ENCODE measurements at places on chromosomes 12 and 14. TPM values are rescaled to one million over a fixed set of nuclear protein-coding genes. Genes with fewer than 3 reads are reported as not detected.

CEBPE gene
- total RNA-seq, result not detected

CLEC1B gene
- total RNA-seq, result not detected

TMX1 gene
- 30.0 TPM for total RNA-seq

- no peak for DNase-seq
Observed at GRCh38 chr12:48712209-48712608, 4.3 kb downstream of the CCNT1 start.

DNA sequence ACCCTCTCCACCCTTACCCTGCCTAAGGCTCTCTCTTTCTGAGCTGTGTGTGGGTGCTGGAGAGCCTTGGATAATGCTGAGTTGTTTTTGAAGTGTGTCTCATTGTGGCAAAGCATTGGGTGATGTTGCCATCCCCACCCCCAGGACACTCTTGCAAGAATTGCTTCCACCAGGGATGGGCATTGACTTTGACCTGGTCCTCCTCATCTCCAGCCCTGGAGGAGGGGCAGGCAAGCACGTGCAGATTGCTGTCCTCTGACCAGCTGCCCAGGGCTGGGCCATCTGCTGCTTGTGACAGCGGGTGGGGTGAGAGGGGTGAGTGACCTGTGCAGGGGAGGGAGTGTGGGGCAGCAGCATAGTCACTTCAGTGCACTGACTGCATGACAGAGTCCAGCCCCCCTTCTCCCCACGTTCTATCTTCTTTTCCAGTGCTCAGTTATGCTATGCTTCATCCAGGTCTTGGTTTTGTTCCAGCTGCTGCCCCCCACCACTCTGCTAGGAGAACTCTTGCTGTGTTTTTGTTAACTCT lies 26.2 kb downstream of the SUSD6 start:
- DNase-seq, result no peak
